Muscle of arm (tissue), 14 donors: ENCODE measurements at places on chromosomes 16 and 17. TPM values are rescaled to one million over a fixed set of nuclear protein-coding genes. Genes with fewer than 3 reads are reported as not detected.

MIF4GD gene
- 11.8 TPM for polyA plus RNA-seq

TSPOAP1 gene
- 3.6 TPM for polyA plus RNA-seq

GRCh38 chr17:8628609-8629169, 1.8 kb downstream of the MYH10 start:
- DNase-seq: no peak

DNA sequence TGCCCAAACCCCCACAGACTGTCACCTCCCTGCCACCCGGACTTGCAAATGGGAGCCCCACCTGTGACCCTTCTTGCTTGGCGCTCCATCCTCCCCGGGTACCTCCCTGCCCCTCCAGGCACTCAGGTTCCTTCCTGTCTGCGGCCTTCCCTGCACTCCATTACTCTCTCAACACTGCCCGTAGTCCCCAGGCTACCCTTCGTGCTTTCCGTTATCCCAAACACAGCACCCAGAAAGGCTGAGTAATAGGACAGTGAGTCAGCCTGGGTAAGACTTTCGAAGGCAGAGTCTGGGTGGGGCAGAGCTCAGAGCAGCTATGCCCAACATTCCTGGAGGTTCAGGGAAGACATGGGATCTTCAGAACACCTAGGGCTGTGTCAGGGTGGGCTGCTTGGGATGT, 16.6 kb upstream of the C16orf74 start:
- DNase-seq: no peak

DNA sequence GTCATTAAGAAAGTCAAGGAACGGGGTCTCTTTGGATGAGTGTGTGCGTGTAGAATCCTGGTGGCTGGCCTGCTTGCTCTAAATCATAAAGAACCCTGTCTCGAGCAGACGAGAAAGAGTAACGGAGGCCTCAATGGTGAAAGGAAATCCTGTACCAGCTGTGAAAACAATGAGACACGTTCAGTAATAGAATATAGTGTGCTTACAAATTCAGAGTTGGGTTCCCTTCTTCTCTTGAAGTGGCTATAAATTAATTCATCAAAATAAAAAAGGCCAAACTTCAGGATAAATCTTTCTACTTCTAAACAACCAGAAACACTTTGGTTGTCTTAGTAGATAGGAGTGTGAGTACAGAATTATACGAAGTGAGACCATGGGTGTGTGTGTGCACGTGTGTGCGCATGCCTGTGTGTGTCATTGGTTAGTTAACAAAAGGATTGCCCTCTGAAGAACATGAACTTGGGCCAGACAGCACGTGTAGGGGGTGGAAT, 48.5 kb downstream of the WWOX start:
- DNase-seq: no peak
